ENCODE measurements at places on chromosomes 7 and 10. TPM values are rescaled to one million over a fixed set of nuclear protein-coding genes. Genes with fewer than 3 reads are reported as not detected.

DNA sequence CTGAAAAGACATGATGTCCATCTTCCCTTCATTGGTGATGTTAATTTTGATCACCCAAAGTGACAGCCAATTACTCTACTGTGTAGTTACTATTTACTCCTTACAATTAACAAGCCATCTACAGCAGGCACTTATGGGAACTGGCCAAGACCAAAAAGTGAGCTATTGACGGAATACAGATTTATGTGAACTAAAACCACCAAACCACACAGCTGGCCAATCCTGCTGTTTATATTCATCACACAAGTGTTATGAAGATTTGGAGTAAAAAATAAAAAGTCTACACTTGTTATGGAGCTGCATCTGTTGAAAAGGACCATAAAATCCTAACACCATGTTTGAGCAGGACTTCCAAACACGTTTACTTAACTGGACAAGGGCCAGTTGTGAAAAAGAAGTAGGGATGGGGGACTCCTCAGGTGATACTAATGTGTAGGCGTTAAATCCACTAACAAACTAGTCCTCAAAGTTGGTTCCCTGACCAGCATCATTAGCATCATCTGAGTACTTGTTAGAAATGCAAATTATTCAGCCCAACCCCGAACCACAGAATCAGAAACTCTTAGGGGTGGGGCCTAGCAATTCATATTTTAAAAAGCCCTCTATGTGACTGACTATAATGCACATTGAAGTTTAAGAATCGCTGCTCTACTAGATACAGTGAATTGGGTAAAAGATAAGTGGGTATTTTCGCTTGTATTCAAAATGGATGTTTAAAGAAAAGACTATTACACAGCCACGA lies 11.6 kb downstream of the MCMBP start:
- no peak for DNase-seq

CALML3 gene
- total RNA-seq = not detected

- no peak for DNase-seq
These were observed 23.3 kb downstream of the OGDHL start for GRCh38 chr10:49738616-49739360.

DNA sequence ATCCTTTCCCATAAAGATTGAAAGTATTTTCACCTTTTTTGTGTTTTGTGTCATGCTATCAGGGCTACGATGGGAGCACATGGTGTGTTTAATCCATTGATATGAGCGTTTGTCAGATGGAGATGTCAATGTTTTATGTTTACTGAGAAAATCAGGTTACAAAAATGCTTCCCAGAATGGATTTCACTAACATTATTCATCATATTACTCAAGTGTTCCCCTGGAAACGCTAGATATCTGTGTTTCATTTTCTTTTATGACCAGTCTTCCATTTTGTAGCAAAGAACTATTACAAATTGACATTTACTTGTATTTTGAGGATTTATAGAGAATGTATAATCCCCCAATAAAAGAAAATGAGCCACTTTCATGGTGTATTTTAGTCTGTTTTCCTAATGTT lies 293.5 kb upstream of the AKR1E2 start:
- no peak for DNase-seq

IQUB gene
- 0.32 TPM for total RNA-seq

DNA sequence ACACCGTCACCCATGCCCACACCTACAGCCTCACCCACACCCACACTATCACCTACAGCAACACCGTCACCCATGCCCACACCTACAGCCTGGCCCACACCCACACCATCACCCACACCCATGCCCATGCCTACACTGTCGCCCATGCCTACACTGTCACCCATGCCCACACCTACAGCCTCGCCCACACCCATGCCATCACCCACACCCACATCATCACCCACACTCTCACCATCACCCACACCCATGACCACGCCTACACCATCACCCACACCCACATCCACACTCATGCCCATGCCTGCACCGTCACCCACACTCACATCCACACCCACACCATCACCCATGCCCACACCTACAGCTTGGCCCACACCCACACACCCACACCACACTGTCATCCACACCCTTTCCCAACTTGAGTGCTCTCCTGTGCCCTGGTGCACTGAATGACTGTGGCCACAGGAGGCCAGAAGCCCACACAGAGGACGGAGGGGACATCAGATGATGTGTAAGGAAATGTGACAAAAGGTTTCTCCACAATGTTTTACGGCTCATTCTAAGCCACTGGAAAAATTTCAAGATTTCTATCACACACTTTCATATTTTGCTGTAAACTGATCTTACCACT lies 153.3 kb downstream of the WDR37 start:
- no peak for DNase-seq

DNA sequence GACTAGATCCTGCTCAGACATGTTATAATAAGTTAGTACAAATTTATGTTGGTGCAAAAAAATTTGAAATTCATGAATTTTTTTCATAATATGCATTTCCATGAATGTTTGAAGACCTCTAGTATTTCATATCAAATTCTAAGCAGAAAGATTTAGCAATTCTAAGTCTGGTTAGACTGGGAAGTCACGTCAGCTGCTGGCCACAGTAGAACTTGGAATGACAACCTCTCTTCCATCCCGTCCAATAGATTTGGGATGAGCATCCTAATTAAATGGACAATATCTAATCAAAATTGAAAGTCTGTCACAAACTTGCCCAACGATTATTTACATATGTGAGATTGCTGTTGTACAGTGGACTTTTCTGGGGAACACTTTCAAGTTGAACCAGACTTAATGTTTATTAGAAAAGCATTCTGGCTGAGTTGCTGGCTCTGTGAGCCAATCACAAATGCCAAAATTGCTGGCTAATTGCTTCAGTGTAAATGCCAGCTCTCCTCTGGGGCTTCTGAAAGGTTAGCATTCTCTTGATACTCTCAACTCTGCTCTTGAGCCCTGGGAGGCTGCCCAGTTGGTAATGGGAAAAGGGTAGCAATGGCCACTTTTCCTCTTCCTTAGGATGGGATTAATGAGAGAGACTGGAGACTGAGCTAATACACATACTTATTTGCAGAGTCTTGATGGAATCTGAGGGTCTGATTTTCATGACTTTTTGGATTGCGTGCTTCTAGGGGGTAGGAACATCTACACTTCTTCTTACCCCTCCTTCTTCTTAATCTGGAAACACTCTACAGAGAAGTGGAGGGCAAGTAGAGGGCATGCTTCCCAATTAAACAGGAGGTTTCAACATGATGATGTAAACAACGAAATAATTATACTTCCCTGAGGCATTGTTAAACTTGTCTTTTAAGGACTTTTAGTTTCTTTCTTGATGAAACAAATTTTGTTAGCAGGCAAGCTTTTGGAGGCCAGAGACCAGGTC lies 253.5 kb downstream of the BAMBI start:
- no peak for DNase-seq

VOPP1 gene
- 23.4 TPM for total RNA-seq

DNA sequence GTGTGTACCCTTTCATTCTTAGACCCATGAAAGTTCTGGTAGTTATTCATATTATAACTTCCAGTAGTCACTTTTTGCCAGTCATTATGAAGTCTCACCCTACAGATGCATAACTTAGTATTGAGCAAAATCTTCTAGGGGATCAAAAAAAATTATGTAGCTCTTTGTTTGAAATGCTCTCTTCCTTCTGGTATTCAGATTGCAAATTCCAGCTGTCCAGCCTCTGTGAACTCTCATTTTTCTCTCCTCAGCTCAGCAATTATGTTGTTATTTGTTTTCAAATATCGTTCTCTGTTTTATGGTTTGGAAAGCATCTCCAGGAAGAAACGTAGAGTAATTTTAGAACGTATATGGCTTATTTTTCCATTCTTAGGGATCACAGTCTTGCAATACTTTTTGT lies 442.5 kb downstream of the SEMA3D start:
- no peak for DNase-seq

- no peak for DNase-seq
These were observed 35.1 kb upstream of the GRID1 start for GRCh38 chr10:86401588-86402282.

GRCh38 chr10:59803714-59804113 lies 50.5 kb upstream of the MRLN start:
- DNase-seq = no peak

ADCYAP1R1 gene
- 6.0 TPM for total RNA-seq

All from left ventricle myocardium superior (tissue), 1 donor.